Osteoblast (primary cell): ENCODE measurements at places on chromosomes 16 and 17. TPM values are rescaled to one million over a fixed set of nuclear protein-coding genes. Genes with fewer than 3 reads are reported as not detected.

- no peak for DNase-seq
These were observed 16.9 kb downstream of the GLIS2 start for GRCh38 chr16:4332623-4333307.

The TVP23C gene
- total RNA-seq: 24.8 and 38.4 TPM in 2 replicates

GRCh38 chr16:77450790-77451487, 16.1 kb upstream of the ADAMTS18 start:
- DNase-seq: no peak

- peak; percentile 32 for DNase-seq
These were observed 1.4 kb downstream of the NT5M start for GRCh38 chr17:17304521-17304985.
